Subcutaneous adipose tissue (tissue), 4 donors: ENCODE measurements at places on chromosomes 1 and 21. TPM values are rescaled to one million over a fixed set of nuclear protein-coding genes. Genes with fewer than 3 reads are reported as not detected.

RIT1 gene
- 24.3 TPM for total RNA-seq

ECM1 gene
- total RNA-seq: 53.2 TPM

GLIS1 gene
- total RNA-seq: 0.17 TPM

KRTAP13-2 gene
- not detected for total RNA-seq

TLR5 gene
- 6.0 TPM for total RNA-seq

BACE2 gene
- total RNA-seq: 31.1 TPM

CHRNB2 gene
- total RNA-seq: not detected
